ENCODE measurements at places on chromosomes 5 and 9. TPM values are rescaled to one million over a fixed set of nuclear protein-coding genes. Genes with fewer than 3 reads are reported as not detected.

The ZFP2 gene
- polyA plus RNA-seq, result 3.7 TPM

The NR5A1 gene
- polyA plus RNA-seq, result not detected

The COL5A1 gene
- polyA plus RNA-seq, result 334 TPM

The GTF2H2C gene
- 44.9 TPM for polyA plus RNA-seq

The TRPM6 gene
- polyA plus RNA-seq, result 0.09 TPM

The PCDHGB3 gene
- 2.0 TPM for polyA plus RNA-seq

The CCDC187 gene
- polyA plus RNA-seq, result 0.03 TPM

The IFNE gene
- polyA plus RNA-seq, result 0.12 TPM

The OTP gene
- not detected for polyA plus RNA-seq

The OR1J4 gene
- polyA plus RNA-seq, result not detected

The PCDHA1 gene
- 0.05 TPM for polyA plus RNA-seq

The COL23A1 gene
- polyA plus RNA-seq, result 20.5 TPM

The MYO10 gene
- 30.2 TPM for polyA plus RNA-seq

The SLIT3 gene
- polyA plus RNA-seq, result 10.9 TPM

The POLR3G gene
- 6.3 TPM for polyA plus RNA-seq

The GFI1B gene
- not detected for polyA plus RNA-seq

The SPOCK1 gene
- not detected for polyA plus RNA-seq

The PCDHGB6 gene
- 7.7 TPM for polyA plus RNA-seq

The PCDH12 gene
- 18.3 TPM for polyA plus RNA-seq

The WWC1 gene
- polyA plus RNA-seq, result 0.45 TPM

The PCBD2 gene
- polyA plus RNA-seq, result 14.3 TPM

The SCAI gene
- polyA plus RNA-seq, result 10.6 TPM

The AGXT2 gene
- polyA plus RNA-seq, result not detected

The NADK2 gene
- polyA plus RNA-seq, result 47.7 TPM

The HEMGN gene
- 2.6 TPM for polyA plus RNA-seq

The NLN gene
- polyA plus RNA-seq, result 24.1 TPM

The OLFML2A gene
- polyA plus RNA-seq, result 170 TPM

The BSPRY gene
- polyA plus RNA-seq, result 0.24 TPM

The SHISAL2B gene
- polyA plus RNA-seq, result 0.99 TPM

The HCN1 gene
- 2.4 TPM for polyA plus RNA-seq

The ORM2 gene
- polyA plus RNA-seq, result not detected

The TEX48 gene
- not detected for polyA plus RNA-seq

The ANKRD34B gene
- polyA plus RNA-seq, result 0.31 TPM

The PROB1 gene
- 12.2 TPM for polyA plus RNA-seq

Data from muscle of arm (tissue), 14 donors.